NCI-H1048 (cell line): ENCODE measurements at places on chromosomes 11 and 22.

DNA sequence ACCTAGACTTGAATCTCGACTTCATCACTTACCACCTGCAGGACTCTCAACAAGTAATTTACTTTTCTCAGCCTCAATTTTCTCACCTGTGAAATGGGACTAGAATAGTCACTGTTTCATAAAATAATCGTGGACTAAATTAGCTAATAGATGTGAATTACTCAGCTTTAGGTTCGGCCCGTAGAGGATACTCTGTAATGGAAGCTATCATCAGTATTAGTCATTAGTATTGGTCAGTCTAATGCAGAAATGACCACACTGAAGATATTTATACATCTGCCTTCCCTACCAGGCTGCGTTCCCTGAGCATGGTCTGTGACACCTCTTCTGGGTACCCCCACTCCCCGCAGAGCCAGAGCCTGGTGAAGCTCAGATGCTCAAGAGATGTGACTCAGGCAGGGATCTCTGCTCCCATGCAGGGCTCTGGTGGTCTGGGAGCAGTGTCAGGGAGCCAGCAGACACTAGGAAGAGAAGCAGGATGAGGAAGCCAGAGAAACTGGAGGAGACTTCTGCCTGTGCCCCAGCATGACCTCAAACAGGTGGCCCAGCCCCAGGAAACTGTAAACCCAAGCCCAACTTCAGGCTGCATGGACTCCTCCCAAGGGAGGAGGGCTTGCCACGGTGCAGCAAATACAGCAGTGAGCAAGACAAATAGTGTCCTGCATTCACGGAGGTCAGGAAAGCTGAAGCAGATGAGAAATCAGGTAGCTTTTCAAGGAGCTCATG, 88.0 kb upstream of the E2F8 start:
- DNase-seq = no peak

DNA sequence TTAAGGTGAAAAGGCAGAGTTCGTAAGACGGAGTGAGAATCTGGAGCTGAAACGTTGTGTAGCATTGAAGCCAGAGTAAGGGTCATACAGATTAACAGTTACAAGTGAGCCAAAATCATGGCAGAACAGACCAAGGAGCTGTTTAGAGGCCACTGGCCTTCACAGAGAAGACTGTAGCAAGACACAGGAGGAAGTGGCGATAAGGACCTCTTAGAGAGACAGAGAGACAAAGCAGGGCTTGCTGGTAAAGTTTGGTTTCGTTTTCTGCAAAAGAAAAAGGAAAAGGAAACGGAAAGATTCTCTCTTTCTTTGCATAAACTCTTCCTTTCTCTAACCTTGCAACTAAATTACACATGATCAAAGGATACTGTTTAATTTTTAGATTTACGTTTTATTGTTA, 83.0 kb downstream of the AASDHPPT start:
- DNase-seq = no peak

DNA sequence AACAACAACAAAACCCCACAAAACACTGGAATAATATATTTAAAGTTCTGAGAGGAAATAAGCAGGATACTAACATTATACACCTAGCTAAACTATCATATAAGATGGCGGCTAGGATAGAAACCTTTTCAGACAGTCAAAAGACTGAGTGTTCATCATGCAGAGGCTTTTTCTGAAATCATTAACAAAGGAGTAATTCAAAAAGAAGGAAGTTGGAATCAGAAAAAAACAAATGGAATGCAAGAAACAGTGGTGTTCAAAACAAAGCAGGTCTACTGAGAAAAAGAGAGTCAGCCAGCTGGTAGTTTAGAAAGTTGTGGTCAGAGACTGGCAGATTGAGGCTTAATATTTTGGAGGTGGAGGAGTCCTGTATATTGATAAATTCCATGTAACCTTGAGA, 30.1 kb upstream of the ZBTB44 start:
- no peak for DNase-seq

DNA sequence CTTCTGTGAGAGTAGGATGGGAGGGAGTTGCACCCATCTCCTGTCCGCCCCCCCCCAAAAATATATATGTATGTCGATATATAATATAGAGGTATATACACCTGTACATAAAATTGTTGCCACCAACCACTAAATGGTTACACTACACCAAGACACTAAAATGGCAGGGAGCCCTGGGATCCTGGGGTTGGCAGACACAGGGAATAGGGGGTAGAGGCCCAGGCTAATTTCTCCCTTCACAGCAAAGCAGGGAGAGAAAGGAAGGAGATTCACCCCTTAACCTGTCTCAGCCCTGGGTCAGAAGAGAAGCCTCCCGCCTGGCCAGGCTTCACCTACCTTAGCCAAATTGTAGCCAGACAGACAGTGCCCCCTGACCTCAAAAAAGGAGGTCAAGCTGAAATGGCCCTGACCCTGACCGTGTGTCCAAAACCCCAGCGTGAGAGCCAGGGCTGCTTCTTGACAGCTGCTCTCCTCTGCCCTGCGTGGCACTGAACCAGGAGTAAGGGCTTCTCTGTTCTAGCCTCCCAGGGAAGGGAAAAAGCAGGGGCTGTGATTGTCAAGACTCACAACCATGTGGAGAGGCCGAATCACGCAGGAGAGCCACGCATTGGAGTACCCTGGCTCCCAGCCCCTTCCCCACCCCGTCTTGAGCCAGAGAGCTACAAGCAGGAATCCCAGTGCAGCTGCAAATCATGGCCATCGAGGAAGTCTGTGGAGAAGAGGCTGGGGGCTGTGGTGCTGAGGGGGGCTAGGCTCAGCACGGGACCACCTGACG, 40.5 kb downstream of the SGSM3 start:
- DNase-seq = no peak

GRCh38 chr11:11981364-11981763, 27.1 kb downstream of the DKK3 start:
- no peak for DNase-seq
